ENCODE measurements at places on chromosomes 3 and 15.

- DNase-seq: peak; percentile 15
Measured at GRCh38 chr15:60661080-60661645, 182.2 kb upstream of the ICE2 start.

GRCh38 chr3:165742351-165742750, 94.9 kb downstream of the BCHE start:
- no peak for DNase-seq

- DNase-seq: no peak
Measured at GRCh38 chr3:143298886-143299535, 179.4 kb downstream of the CHST2 start.

- DNase-seq: no peak
Measured at GRCh38 chr3:155046935-155047334, 33.2 kb upstream of the MME start.

DNA sequence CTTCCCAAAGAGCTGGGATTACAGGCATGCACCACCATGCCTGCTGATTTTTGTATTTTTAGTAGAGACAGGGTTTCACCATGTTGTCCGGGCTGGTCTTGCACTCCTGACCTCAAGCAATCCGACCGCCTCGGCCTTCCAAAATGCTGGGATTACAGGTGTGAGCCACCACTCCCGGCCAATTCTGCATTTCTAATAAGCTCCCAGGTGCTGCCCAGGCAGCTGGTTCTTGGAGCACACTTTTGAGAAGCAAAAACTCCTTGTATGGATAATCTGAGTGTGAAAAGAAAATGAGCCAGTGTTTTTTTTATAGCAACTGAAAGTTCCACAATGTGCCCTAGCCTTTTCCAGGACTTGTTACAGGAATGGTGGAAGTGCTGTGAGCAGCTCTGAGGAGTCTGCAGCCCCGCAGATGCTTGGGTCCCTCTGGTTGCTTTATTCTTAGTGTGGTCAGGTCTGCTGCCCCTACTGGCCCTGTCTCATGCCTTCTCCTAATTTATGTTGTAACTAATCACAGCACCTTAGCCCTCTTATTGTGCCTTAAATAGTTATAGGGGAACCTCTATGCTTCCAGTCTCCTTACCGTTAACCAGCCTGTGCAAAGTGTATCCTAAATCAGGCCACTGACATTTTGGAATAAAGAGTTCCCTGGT, 13.5 kb upstream of the KCNAB1 start:
- DNase-seq: no peak

- DNase-seq: no peak
Measured at GRCh38 chr3:62193586-62194345, 179.6 kb downstream of the FEZF2 start.

- peak; percentile 22 for DNase-seq
Measured at GRCh38 chr3:133592843-133593242, 19.4 kb downstream of the CDV3 start.

GRCh38 chr3:109122690-109123089, 4.8 kb upstream of the MORC1 start:
- no peak for DNase-seq

DNA sequence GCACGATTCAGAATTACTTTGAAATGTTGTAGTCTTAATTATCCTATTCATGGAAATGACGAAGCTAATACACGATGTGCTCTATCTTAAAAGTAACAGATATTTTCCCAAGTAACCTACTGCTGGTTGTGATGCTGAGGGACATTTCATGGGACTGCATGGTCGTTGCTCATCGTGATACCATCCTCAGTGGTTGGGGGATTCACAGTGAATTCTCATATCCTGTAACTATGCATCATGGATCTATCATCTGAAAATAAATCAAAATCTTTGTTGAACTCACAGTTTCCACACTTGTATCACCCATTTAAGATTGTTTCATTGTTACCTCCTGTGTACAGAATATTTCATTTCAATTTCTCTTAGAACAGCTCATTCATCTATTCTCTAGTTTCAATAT, 84.7 kb downstream of the OPA1 start:
- no peak for DNase-seq

- peak; percentile 96 for DNase-seq
Measured at GRCh38 chr15:74179101-74179841, 5.8 kb downstream of the ISLR start.

DNA sequence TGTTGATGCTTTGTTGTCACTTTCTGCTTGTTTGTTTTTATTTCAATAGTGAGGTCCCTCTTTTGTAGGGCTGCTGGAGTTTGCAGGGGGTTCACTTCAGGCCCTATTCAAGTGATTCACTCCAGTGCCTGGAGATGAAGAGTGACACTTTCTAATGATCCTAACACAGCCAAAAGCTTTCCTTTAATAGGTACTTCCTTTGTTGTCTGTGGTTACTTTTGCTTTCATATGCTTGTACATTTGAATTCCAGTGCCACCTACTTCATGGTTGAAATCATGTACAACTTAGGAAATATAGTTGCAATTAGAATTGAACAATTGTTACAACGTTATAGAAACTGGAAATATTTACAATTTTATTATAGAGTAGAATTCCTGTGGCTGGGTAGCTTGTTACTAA, 466.8 kb upstream of the EPHA3 start:
- DNase-seq: no peak

GRCh38 chr3:158753854-158754253, 21.6 kb upstream of the RARRES1 start:
- DNase-seq: no peak

DNA sequence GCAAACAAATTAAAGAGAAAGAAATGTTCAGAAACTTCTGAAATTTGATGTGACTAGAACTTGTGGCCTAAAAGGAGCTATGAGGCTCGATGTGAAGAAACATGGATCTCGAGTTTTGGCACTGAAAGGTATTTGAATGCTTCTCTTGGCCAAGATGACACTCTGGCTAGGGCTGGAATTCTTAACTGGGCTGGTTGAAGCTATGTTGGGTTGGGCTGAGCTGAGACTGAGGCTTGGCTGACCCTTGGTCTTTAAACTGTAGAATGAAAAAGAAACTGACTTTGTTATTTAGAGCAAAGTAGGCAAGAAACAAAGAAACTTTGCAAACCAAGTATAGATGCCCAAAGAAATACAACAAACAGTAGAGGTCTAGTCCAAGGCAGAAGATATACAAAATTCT, 28.1 kb upstream of the CLDN16 start:
- DNase-seq: peak; percentile 24

DNA sequence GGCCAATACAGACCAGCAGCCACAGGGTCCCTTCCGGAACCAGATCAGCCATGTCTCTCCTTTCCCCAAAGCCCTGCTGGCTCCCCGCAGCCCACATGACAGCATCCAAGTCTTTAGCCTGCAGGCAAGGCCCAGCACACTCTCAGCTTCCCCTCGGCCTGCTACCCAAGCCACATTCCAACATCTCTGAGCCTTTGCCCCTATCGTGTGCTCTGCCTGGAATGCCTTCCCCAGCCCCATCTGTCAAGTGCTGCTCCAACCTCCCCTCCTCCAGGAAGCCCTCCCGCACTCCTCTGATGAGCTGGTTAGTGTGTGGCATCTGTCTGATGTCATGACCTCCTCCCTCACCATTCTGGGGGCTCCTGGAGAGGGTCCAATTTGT, 8.5 kb downstream of the PLXND1 start:
- peak; percentile 46 for DNase-seq

DNA sequence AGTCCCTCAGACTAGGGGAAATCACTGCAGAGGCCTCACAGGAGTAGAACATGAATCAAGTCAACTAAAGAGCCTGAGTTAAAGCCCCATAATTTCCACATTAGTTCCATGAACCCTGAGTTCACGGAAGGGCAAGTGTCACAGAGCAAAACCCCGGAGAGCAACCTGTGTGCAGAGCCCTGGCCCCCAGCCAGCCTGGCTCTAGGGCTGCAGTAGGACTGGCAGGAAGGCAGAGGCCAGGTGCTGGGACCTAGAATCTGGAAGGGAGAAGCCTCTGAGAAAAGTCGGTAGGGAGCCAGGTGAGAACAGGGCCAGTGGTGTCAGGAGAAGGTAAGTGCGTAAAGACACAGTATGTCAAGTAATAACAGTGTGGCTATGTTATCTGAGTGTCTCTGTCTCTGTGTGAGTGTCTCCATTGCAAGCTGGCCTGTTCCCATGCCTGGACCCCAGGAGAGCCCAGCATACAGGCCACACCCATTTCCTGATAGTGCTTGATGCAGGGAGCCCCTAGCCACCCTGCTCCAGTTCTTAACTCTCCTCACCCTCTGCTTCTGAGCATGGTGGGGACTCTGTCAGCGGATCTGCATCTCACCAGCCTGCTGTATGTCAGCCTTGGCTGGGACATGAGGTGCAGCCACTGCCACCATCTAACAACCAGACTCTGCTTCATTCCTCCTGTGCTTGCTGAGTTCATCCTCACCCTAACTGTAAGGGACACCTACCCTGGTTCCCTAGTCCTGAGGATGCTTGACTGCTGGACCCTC, 11.3 kb upstream of the MANF start:
- DNase-seq: no peak

GRCh38 chr3:42051384-42052131, 39.6 kb upstream of the TRAK1 start:
- DNase-seq: peak; percentile 22

DNA sequence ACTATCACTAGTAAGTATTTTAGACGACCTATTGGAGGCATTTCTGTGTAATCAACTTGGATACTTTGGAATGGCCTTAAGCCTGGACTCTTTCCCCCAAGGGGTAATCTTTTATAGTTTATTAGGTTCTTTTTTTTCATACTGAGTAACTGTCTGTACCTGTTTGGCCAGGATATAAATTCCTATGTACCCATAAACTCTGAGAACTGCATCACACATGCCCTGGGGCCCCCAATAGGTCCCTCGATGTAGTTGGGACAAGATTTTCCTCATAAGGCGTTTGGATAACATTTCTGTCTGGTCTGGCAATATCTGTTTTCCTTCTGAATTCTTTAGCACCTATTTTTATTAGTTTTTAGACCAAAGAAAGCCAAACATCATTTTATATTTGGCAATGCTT, 86.4 kb upstream of the WNT7A start:
- no peak for DNase-seq

DNA sequence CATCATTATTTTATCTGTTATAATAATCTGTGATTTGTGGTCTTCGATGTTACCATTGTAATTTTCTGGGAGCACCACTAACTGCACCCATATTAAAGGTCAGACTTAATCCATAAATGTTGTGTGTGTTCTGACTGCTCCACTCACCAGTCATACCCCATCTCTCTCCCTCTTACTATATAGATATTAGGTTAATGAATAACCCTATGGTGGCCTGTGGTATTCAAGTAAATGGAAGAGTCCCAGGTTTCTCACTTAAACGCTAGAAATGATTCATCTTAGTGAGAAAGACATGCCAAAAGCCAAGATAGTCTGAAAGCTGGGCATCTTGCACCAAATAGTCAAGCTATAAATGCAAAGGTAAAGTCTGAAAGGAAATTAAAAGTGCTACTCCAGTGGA, 1358.5 kb downstream of the ROBO2 start:
- DNase-seq: no peak

DNA sequence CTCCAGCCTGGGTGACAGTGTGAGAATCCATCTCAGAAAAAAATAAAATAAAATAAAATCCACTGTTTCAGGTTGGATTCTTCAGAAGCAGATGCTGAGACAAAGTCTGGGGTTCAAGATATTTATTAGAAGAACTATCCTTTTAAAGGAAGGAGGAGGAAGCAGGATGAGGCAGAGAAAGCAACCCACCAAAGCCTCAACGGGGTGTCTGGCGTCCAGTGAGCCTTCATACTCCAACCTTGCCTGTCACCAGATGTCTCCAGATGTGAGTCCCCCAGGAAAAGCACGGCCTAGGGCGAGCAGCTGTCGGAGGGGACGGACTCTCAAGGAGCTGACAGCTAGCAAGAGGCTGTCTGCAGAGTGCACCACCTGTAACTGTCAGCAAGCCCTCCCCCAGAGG, 37.3 kb downstream of the MB21D2 start:
- no peak for DNase-seq

GRCh38 chr15:82122746-82123400, 77.1 kb upstream of the MEX3B start:
- DNase-seq: peak; percentile 91

DNA sequence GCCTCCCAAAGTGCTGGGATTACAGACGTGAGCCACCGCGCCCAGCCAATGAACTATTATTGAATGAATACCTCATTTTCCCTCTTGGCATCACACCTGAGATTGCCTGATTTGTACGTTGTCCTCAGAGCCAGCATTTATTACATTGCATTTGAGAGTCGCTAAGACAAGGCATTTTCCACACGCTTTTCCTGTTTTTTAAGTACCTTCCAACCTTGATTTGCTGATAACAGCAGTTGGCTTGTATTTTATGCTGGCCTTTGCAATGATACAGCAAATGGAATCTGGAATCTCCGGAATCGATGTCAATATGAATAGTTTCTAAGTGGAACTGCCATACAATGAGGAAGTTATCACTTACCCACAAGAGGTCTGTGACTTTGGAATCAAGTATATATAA, 15.7 kb upstream of the CNBP start:
- DNase-seq: no peak

- DNase-seq: no peak
Measured at GRCh38 chr3:101853982-101854381, 4.7 kb downstream of the NFKBIZ start.

GRCh38 chr15:67101911-67102598, 36.7 kb downstream of the SMAD3 start:
- no peak for DNase-seq

DNA sequence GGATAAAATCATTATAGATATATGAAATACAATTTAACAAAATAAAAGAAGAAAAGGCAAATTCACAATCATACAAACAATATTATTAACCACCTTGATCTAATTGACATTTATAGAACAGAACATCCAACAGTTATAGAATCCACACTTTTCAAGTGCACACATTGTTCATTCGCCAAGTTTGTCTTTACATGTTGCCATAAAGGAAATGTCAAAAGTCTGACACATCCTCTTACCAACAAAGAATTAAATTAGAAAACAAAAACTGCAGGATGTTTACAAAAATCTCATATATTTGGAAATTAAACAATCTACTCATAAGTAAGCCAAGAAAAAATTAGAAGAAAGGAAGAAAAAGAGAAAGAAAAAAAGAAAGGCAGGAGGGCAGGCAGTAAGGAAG, 909.2 kb upstream of the EPHA6 start:
- DNase-seq: no peak

- no peak for DNase-seq
Measured at GRCh38 chr3:137199678-137200077, 241.9 kb downstream of the IL20RB start.

GRCh38 chr15:74290645-74291044, 54.5 kb downstream of the CCDC33 start:
- no peak for DNase-seq

DNA sequence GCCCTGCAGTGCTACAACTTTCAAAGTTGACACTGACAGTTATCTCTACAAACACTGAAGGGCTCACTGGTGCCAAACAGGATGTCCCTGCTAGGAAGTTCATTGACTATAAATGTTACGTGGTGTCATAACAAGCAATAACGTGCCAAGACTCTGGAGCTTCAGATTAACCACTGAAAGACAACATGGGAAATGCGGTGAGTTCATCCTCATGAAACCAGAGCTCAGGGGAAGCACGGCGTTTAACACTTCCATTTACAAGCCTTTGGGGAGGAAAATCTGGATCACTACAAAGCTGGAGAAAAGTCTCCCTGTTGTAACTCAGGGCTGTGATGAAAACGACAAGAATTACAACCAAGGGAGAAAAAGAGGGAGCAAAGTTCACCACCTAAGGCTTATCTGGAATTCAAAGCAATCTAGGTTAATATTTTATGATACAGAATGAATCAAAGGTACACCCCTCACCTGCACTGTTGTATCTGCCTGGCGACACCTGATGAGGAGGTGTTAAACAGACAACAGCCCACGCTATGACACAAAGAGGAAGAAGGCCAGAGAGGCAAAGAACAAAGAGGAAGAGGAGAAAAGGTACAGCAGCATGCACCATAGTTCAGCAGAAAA, 27.0 kb downstream of the SHQ1 start:
- peak; percentile 42 for DNase-seq
